ENCODE measurements at places on chromosomes 5 and 9. TPM values are rescaled to one million over a fixed set of nuclear protein-coding genes. Genes with fewer than 3 reads are reported as not detected.

BAAT gene
- not detected for total RNA-seq

PAIP2 gene
- 77.3 TPM for total RNA-seq

NR3C1 gene
- total RNA-seq = 132 TPM

AQP7 gene
- total RNA-seq = 0.09 TPM

MARCOL gene
- total RNA-seq = not detected

UNC13B gene
- total RNA-seq = 10.1 TPM

FEM1C gene
- total RNA-seq = 31.7 TPM

SLC25A2 gene
- total RNA-seq = 0.72 TPM

SET gene
- 313 TPM for total RNA-seq

ZNF367 gene
- total RNA-seq = 0.33 TPM

SARDH gene
- 0.18 TPM for total RNA-seq

GLIPR2 gene
- 36.6 TPM for total RNA-seq

GABRA6 gene
- not detected for total RNA-seq

ALDH1B1 gene
- total RNA-seq = 10.4 TPM

KIF4B gene
- total RNA-seq = not detected

ARID3C gene
- total RNA-seq = 0.74 TPM

PDCD1LG2 gene
- total RNA-seq = 10.9 TPM

PDZD2 gene
- total RNA-seq = under 0.01 TPM

GOLGA2 gene
- total RNA-seq = 108 TPM

MARVELD2 gene
- total RNA-seq = 0.63 TPM

RNF38 gene
- 7.1 TPM for total RNA-seq

GCNT4 gene
- total RNA-seq = 2.5 TPM

PRRX2 gene
- total RNA-seq = 36.1 TPM

RORB gene
- 22.0 TPM for total RNA-seq

CORO2A gene
- total RNA-seq = 0.36 TPM

SPATA31E1 gene
- not detected for total RNA-seq

REEP2 gene
- 1.1 TPM for total RNA-seq

IL13 gene
- total RNA-seq = not detected

IL9 gene
- not detected for total RNA-seq

HACD4 gene
- total RNA-seq = 4.8 TPM

CCL27 gene
- total RNA-seq = not detected

PCDHB12 gene
- total RNA-seq = 0.18 TPM

FBLL1 gene
- total RNA-seq = not detected

LHX6 gene
- total RNA-seq = not detected

GHR gene
- total RNA-seq = 4.3 TPM

C9orf50 gene
- total RNA-seq = not detected

MAN2A1 gene
- total RNA-seq = 62.3 TPM

MAP3K1 gene
- total RNA-seq = 5.5 TPM

GRHPR gene
- 133 TPM for total RNA-seq

FCN1 gene
- total RNA-seq = not detected

SLC6A7 gene
- total RNA-seq = not detected

NSG2 gene
- not detected for total RNA-seq

TSSK1B gene
- 1.4 TPM for total RNA-seq

SLCO4C1 gene
- 0.09 TPM for total RNA-seq

ARSB gene
- total RNA-seq = 32.7 TPM

PROB1 gene
- 0.99 TPM for total RNA-seq

FAXDC2 gene
- total RNA-seq = 17.4 TPM

C8G gene
- total RNA-seq = not detected

NTRK2 gene
- total RNA-seq = 3.3 TPM

PJA2 gene
- total RNA-seq = 124 TPM
